Activated naive CD4-positive, alpha-beta T cell (primary cell): ENCODE measurements at places on chromosomes 1 and 21.

- DNase-seq: no peak
These were observed 34.7 kb downstream of the STYXL2 start for GRCh38 chr1:167128261-167129227.

GRCh38 chr1:200487650-200488049 lies 77.8 kb upstream of the ZNF281 start:
- no peak for DNase-seq

- no peak for DNase-seq
These were observed 36.4 kb downstream of the RCSD1 start for GRCh38 chr1:167666416-167666815.

GRCh38 chr1:146036965-146037646 lies 15.6 kb upstream of the HJV start:
- peak; percentile 61 for DNase-seq

GRCh38 chr1:67166196-67166595 lies at the start of gene IL23R:
TSS of gene IL23R (plus strand) at chr1:67166454. CDS start at chr1:67168121, 1,667 bp downstream.
- no peak for DNase-seq

DNA sequence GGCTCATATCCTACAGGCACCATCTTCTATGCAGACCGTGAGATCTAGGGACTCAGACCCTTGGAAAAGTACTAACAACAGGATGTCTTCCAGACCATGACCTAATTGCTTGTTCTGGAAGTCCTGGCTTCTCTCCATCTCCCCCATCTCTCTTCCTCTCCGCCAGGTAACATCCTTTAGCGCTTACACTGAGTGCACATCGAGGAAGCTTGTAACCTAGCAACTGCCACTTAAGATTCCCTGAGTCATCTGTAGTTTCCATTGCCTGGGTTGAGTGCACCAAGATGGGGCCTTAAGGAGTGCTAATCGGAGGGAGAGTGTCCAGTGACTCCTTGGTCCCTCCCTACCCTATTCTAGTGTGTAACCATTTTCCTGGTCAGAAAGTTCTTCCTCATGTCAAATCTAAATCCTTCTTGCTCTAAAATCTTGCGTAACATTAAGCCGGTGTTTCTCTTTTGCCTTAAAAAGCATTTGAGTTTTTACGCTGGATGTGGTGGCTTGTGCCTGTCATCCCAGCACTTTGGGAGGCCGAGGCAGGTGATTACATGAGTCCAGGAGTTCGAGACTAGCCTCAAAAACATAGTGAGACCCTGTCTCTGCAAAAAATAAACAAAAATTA lies 9.7 kb downstream of the KLHDC8A start:
- DNase-seq: no peak

DNA sequence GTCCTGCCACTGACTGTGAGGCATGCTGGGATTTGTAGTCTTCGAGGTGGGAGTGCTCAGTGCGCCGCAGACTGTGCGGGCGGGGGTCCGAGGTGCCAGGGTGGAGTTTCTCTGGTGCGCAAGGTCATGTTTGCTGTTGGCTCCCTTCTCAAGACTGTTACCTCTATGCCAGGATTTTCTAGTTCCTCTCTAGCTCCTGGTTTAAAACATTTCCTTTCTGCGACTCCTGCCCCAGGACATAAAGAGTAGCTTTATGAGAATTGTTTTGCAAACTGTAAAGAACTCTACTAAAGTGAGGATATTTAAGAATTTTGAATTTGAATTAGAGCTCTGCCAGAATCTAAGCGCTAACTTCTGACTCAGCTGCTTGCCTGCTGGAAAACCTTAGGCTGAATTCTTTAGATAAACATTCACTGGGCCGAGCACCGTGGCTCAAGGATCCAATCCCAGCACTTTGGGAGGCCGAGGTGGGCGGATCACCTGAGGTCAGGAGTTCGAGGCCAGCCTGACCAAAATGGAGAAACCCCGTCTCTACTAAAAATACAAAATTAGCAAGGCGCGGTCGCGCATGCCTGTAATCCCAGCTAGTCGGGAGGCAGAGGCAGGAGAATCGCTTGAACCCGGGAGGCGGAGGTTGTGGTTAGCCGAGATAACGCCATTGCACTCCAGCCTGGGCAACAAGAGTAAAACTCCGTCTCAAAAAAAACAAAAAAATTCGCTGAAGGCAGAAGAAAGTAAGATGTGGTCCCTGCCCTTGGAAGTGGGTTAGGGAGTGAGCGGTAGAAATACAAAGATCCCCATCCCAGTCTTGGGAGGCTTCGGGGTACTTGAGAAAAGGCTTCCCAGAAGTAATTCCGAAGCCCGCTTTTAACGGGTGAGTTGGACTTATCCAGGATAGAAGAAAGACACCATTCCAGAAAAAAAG lies 992 bp upstream of the USP48 start:
- no peak for DNase-seq

- DNase-seq: no peak
These were observed 9.0 kb upstream of the IFNGR2 start for GRCh38 chr21:33394260-33394659.

- DNase-seq: no peak
These were observed 5.2 kb upstream of the MEF2D start for GRCh38 chr1:156505679-156506298.
